ENCODE measurements at places on chromosomes 2 and 18. TPM values are rescaled to one million over a fixed set of nuclear protein-coding genes. Genes with fewer than 3 reads are reported as not detected.

- DNase-seq: no peak
- no peaks in the 10 kb centered on the region for H3K4me1 ChIP-seq
- no peak overlapping the region for H3K4me3 ChIP-seq
- no peaks in the 10 kb centered on the region for H3K27me3 ChIP-seq
- H3K27ac ChIP-seq: no peak overlapping the region
- no peaks in the 10 kb centered on the region for H3K36me3 ChIP-seq
These were observed 968.4 kb upstream of the NRXN1 start for GRCh38 chr2:52000151-52000855.

- H3K4me3 ChIP-seq: no peak overlapping the region
- H3K27ac ChIP-seq: no peak overlapping the region
- no peak for DNase-seq
These were observed 36.9 kb upstream of the DSEL start for GRCh38 chr18:67553437-67553836.

OXER1 gene
- 0.21 TPM for total RNA-seq

GPAT2 gene
- 26.7 TPM for total RNA-seq

BOLL gene
- not detected for total RNA-seq

DNA sequence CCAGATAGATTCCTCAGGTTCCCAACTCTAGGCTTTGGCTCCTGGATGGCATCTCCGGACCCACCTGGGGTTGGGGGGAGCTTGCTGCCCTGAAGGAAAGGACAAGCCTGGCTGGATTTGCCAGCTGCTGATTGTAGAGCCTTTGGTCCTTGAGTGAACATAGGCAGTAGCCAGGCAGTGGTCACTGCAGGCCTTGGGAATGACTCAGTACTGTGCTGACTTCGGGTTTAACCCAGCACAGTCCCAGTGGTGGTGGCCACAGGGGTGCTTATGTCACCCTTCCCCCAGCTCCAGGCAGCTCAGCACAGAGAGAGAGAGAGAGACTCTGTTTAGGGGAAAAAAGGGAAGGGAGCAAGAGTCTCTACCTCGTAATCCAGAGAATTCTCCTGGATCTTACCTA is 27.7 kb upstream of the ACTR2 start:
- H3K27me3 ChIP-seq: peaks cover 8% of the 10 kb centered on the region
- no peaks in the 10 kb centered on the region for H3K36me3 ChIP-seq
- DNase-seq: no peak
- no peak overlapping the region for H3K4me3 ChIP-seq
- no peaks in the 10 kb centered on the region for H3K4me1 ChIP-seq

ERFE gene
- total RNA-seq: not detected

EPAS1 gene
- total RNA-seq: 15.6 TPM

DNA sequence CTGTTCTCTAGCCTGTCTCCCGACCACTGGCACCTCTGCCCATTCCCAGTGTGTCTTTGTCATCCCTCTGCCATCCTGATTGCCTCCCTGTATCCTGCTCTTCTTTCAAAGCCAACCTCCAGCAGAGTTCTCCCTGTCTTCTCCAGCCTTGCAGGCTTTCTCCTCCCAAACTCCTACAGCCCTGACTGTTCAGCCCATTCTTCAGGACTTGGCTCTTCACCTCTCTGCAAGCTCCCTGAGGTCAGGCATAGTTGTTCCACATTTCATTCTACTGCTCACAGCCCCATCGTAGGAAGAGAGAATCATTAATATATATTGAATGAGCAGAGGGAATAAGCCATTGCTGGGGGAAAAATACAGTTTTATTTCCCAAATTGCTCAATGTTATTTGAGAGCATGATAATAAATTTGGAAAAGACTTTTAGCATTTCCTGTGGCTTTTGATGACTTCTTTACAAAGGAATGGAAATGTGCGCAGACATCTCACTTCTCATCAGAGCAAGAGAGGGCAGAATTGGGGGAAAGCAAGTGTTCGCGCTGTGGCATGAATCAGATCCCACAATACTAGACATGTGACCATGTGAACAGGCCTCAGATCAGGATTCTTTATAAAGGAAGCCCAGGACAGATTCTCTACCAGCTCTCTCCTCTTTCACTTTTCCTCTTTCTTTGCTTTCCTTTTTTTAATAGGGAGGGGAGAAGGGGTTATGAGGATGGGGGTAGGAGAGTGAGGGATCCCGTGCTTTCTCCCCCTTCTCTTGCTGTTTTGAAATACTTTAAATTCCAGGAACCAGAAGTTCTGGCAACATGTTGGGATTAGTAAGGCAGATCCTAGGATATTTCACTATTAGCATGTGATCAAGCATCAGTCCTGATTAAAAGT is 37.4 kb downstream of the EPAS1 start:
- no peak overlapping the region for H3K27ac ChIP-seq
- H3K4me1 ChIP-seq: peaks cover 14% of the 10 kb centered on the region
- DNase-seq: no peak

GRCh38 chr2:12982149-12982584 is 265.4 kb downstream of the TRIB2 start:
- DNase-seq: no peak
- H3K4me3 ChIP-seq: no peak overlapping the region
- peaks cover 1% of the 10 kb centered on the region for H3K36me3 ChIP-seq
- H3K27me3 ChIP-seq: peaks cover 20% of the 10 kb centered on the region
- peaks cover 1% of the 10 kb centered on the region for H3K4me1 ChIP-seq

GRCh38 chr2:119441376-119442225 is 9.9 kb downstream of the TMEM37 start:
- H3K27ac ChIP-seq: no peak overlapping the region
- H3K4me3 ChIP-seq: no peak overlapping the region
- peaks cover 4% of the 10 kb centered on the region for H3K27me3 ChIP-seq

DNA sequence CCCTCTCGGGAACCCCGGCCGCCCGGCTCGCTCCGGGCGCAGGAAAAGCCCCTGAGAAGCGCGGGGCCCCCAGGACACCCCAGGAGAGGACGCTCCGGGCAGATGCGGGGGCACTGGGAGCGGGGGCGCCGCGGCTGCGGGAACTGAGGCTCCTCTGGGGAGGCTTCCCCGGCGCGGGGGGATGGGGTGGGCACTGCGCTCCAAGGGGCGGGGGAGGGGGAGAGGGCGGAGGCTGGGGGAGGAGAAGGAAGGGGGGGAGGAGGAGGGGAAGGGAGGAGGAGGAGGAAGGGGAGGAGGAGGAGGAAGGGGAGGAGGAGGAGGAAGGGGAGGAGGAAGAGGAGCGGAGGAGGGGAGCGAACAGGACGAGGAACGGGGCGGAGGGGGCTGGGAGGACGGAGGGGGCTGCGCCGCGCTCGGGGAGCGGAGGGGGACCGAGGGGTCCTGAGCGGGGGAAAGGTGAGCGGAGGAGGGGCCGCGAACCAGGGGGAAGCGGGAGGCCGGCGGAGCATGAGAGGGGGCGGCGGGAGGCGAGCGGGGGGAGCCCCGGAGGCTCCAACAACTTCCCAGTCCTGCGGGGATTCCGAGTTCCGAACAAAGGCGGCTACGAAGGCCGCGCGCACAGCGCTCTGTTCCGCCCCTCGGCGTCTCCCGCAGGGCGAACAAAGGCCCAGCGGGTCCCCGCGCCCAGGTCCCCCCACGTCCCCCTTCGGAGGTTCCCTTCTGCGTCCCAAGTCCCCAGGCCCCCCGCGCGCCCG is 742 bp downstream of the PXDN start:
- H3K27me3 ChIP-seq: peaks cover 45% of the 10 kb centered on the region
- no peak overlapping the region for H3K27ac ChIP-seq
- no peak overlapping the region for H3K4me3 ChIP-seq
- peaks cover 7% of the 10 kb centered on the region for H3K4me1 ChIP-seq
- DNase-seq: no peak
- no peaks in the 10 kb centered on the region for H3K36me3 ChIP-seq

DNA sequence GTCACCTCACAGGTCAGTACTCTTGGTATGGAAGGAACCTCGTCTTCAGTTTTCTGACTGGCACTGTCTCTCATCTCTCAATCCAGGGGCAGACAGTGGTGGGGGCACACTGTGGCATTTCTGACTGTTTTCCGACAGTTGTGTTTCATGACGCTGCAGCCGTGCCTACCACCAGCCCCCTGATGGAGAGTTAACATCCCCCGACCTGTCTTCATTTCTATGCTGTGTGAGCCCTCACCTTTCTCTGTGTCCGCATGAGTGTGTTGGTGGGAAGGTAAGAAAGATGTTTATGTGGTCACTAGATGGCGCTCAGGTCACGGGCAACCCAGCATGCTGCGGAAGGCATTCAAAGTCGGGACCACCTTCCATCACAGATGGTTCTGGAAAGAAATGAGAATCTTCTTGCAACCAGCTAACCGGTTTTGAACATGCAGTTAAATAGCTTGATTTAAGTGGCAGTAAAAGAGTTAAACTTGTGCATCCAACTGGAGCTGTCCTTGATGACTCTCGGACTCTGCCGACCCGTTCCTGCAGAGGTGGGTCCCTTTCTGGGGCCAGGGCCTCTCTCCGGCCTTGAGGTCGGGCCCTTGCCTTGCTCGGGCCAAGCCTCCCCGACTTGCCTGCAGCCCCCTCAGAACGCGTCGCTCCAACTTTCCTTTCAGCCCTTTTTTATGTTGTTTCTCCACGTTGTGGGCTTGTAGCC is 92.4 kb downstream of the DYSF start:
- H3K36me3 ChIP-seq: no peaks in the 10 kb centered on the region
- peaks cover 13% of the 10 kb centered on the region for H3K4me1 ChIP-seq
- H3K27me3 ChIP-seq: peaks cover 13% of the 10 kb centered on the region
- DNase-seq: peak; percentile 66
- peak overlapping the region; percentile 8 for H3K27ac ChIP-seq

DPYSL5 gene
- not detected for total RNA-seq

- H3K4me1 ChIP-seq: no peaks in the 10 kb centered on the region
- peaks cover 2% of the 10 kb centered on the region for H3K27me3 ChIP-seq
- H3K4me3 ChIP-seq: no peak overlapping the region
- H3K36me3 ChIP-seq: no peaks in the 10 kb centered on the region
These were observed 216.2 kb upstream of the SLC35G4 start for GRCh38 chr18:11392980-11393885.

UPP2 gene
- not detected for total RNA-seq

GRCh38 chr2:26636935-26637334 is 4.2 kb downstream of the CIB4 start:
- DNase-seq: no peak
- H3K27ac ChIP-seq: no peak overlapping the region

DNA sequence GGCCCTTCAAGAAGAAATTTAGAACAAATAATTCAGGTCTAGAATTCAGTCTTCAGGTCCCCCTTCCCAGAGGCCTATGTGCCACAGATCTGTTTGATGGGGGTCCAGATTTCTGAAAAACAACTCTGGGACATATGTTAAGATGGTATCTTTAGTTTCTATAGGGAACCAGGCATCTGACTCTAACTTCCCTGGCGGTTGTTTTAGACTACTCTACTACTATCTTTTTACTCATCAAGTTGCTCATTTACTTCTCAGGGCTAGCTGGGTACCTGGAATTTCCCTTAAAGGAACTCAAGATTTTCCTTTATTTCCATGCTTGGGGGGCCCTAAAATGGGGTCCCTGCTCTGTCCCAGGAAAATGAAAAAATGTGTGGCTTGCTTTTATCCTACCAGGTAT is 114.7 kb upstream of the RAB6C start:
- H3K36me3 ChIP-seq: no peaks in the 10 kb centered on the region
- no peak for DNase-seq
- no peak overlapping the region for H3K4me3 ChIP-seq
- H3K4me1 ChIP-seq: no peaks in the 10 kb centered on the region
- H3K27me3 ChIP-seq: no peaks in the 10 kb centered on the region

- no peak for DNase-seq
- peaks cover 41% of the 10 kb centered on the region for H3K27me3 ChIP-seq
- H3K36me3 ChIP-seq: no peaks in the 10 kb centered on the region
- H3K4me3 ChIP-seq: no peak overlapping the region
- peaks cover 17% of the 10 kb centered on the region for H3K4me1 ChIP-seq
- H3K27ac ChIP-seq: no peak overlapping the region
These were observed 68.1 kb downstream of the GNAL start for GRCh38 chr18:11757084-11757590.

MAP2 gene
- total RNA-seq: not detected

- DNase-seq: no peak
- H3K4me1 ChIP-seq: peaks cover 9% of the 10 kb centered on the region
- H3K4me3 ChIP-seq: no peak overlapping the region
- no peaks in the 10 kb centered on the region for H3K36me3 ChIP-seq
- no peaks in the 10 kb centered on the region for H3K27me3 ChIP-seq
These were observed 17.0 kb downstream of the TNFAIP6 start for GRCh38 chr2:151374436-151374835.

MAP3K20 gene
- total RNA-seq: 11.4 TPM

GRCh38 chr2:124647245-124647644 is 622.2 kb downstream of the CNTNAP5 start:
- no peaks in the 10 kb centered on the region for H3K27me3 ChIP-seq
- H3K4me3 ChIP-seq: no peak overlapping the region
- DNase-seq: no peak
- no peaks in the 10 kb centered on the region for H3K36me3 ChIP-seq
- no peak overlapping the region for H3K27ac ChIP-seq

MPP4 gene
- total RNA-seq: not detected

DNA sequence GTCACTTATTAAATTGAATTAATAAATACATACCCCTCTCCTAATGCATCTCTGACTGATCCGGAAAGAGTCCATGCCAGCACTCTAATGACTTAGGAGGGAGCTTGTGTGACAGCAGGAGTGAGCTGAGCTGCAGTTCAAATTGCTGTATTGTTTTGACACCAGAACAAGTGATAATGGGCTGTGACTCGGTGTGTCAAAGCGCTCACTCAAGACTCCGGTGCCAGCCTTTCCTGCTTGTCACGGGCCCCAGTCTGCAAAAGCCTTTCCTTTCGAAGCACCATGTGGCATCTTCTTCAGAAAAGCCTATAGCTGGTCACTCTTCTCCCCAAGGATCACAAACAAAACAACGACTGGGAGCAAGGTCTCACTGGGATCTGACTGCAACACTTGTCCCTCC is 43.3 kb downstream of the SATB2 start:
- no peak overlapping the region for H3K27ac ChIP-seq
- no peaks in the 10 kb centered on the region for H3K27me3 ChIP-seq
- DNase-seq: no peak
- no peaks in the 10 kb centered on the region for H3K36me3 ChIP-seq
- no peak overlapping the region for H3K4me3 ChIP-seq

B3GNT7 gene
- 0.47 TPM for total RNA-seq

CHRNG gene
- not detected for total RNA-seq

GAD1 gene
- total RNA-seq: 0.68 TPM

DNA sequence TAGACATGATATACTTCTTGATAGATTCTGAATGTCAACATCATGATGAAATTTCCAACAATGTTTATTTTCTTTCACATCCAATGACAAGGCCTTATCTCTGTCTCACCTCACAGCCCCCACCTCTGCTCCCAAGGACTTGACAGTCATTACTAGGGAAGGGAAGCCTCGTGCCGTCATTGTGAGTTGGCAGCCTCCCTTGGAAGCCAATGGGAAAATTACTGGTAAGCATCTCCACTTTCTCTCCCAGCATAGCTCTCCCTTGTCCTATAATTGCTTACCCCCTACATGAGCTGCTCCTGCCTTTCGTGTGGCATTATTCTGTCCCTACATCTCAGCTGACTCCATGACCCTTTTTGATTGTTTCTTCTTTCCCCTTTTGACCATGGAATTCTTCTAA is 821.8 kb downstream of the MBD2 start:
- no peak overlapping the region for H3K4me3 ChIP-seq
- no peak overlapping the region for H3K27ac ChIP-seq
- DNase-seq: no peak
- H3K36me3 ChIP-seq: no peaks in the 10 kb centered on the region
